ENCODE measurements at places on chromosomes 3 and 15. TPM values are rescaled to one million over a fixed set of nuclear protein-coding genes. Genes with fewer than 3 reads are reported as not detected.

ST8SIA2 gene
- 0.57 TPM for total RNA-seq

TMEM207 gene
- not detected for total RNA-seq

IL16 gene
- total RNA-seq = not detected

KCNAB1 gene
- not detected for total RNA-seq

NCKIPSD gene
- total RNA-seq = 8.5 TPM

FSIP1 gene
- total RNA-seq = 0.51 TPM

RBPMS2 gene
- total RNA-seq = 8.4 TPM

EIF4A2 gene
- total RNA-seq = 129 TPM

ZDHHC23 gene
- total RNA-seq = 4.3 TPM

IL17RE gene
- total RNA-seq = 1.0 TPM

Data from A549 treated with DMSO at 1 μM for 4 hours (cell line).